CD8-positive, alpha-beta memory T cell (primary cell): ENCODE measurements at places on chromosomes 7 and 10. TPM values are rescaled to one million over a fixed set of nuclear protein-coding genes. Genes with fewer than 3 reads are reported as not detected.

AGBL3 gene
- total RNA-seq, result 3.2 TPM

ZNF425 gene
- total RNA-seq, result 1.8 TPM

CD36 gene
- 4.6 TPM for total RNA-seq

SPDYE8 gene
- not detected for total RNA-seq

HMX2 gene
- total RNA-seq, result not detected

AGMO gene
- total RNA-seq, result not detected

GOLGA7B gene
- total RNA-seq, result 0.29 TPM
